Neural crest cell (in vitro differentiated cells): ENCODE measurements at places on chromosomes 7 and 10.

DNA sequence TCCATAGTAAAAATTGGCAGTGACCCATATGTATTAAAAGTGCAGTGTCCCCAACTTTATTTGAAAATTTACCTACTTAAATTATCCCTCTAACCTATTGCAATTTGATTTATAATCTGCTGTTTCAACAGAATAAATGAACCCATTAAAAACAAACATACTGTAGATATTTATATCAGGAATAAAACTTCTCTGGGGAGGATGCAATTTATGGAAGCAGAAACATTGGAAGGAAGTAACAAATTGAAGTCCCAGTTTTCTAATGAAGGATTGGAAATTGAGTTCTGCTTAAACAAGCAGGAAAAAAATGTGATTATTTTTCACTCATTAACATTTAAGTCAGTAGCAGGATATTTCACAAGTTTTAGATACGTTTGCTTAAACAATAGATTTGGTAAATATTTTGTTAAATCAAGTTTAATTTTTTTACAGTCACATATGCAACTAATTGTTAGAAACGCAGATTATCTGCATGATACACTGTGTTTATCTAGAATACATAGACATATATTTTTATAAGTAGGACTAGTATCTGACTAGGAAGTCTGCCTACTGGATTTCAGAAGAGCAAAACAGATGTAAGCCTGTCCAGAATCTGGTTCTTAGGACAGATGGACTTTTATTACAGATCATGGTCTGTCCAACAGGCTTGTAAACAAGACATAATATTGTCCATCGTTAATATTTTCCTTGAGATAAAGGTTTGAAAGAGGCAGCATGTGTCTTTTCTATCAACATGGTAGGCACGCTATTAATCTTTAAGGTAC is 5.3 kb downstream of the AGMO start:
- DNase-seq: no peak
- no peak overlapping the region for H3K27ac ChIP-seq
- H3K27me3 ChIP-seq: no peaks in the 10 kb centered on the region
- peaks cover 7% of the 10 kb centered on the region for H3K4me1 ChIP-seq
- H3K36me3 ChIP-seq: no peaks in the 10 kb centered on the region
- no peak overlapping the region for H3K4me3 ChIP-seq

DNA sequence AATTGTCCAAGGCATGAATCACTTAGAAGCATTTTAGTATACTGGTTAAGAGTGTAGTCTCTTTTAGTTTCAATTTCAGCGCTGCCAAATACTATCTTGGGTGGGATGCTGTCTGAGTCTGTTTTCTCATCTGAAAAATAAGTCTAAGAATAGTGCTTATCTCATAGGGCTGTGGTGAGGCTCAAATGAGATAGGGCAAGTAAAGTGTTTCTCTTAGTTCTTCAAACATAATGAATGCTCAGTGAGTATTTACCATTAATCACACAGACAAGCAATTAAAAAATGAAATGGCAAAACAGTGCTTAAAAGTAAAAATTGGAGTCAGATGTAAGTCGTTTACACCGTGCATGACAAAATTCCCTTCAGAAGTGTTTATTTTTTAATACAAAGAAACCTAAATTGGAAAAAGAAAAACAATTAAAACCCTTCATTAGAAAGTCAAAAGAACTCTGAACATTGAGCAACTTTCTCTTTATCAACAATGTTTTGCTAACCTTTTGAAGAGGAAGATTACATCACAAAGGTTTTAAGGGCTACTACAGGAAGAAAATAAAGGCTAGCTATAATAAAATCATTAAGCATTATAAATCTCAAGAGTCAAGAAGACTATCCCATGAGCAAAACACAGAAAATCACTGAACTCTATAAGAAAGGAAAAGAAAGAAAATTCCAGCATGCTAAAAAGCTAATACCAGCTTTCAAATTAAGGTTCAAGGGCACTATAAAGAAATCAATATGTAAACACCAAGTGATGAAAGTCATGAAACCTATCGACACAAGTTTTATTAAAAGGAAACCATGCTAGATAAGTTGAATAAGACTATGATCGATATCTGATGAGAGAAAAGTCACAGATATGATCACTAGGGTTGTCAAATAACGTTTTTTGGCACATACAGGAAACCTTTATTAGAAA is 45.6 kb upstream of the C1GALT1 start:
- H3K4me3 ChIP-seq: no peak overlapping the region
- no peaks in the 10 kb centered on the region for H3K36me3 ChIP-seq
- H3K27me3 ChIP-seq: peaks cover 4% of the 10 kb centered on the region
- H3K27ac ChIP-seq: no peak overlapping the region
- DNase-seq: no peak

- H3K27me3 ChIP-seq: peaks cover 30% of the 10 kb centered on the region
- no peaks in the 10 kb centered on the region for H3K4me1 ChIP-seq
- no peak overlapping the region for H3K4me3 ChIP-seq
- peaks cover 5% of the 10 kb centered on the region for H3K36me3 ChIP-seq
Measured at GRCh38 chr10:92678206-92678605, 11.5 kb upstream of the HHEX start.

DNA sequence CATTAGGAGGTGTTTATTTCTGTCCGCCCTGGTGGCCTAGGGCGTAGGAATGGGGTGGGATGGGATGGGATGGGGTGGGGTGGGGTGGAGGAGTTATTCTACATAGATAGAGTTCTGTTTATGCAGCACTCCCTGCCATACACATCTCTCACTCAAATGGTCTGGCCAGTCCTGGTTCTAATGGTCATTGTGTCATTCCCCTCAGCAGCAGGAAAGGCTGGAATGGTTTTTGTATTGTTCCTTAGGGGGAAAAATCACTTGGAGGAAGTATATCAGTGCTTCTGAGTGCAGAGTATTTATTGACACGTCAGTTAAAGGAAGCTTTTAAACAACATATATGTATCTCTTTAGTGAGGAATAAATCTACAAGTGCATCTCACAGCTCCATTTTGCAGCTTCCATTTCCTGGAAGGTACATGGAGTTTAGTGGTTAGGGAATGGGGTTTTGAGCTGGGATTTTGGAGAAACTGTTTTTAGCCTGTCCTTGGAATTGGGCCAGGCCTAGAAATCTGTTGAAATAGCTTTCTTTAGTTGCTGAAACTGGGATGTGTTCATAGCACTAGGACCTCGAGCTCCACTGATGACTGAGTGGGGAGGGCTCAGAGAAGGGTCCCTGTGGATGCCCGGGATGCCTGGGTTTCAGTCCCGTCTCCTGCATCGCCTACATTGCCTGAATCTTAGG is 8.3 kb downstream of the TSPAN14 start:
- no peak for DNase-seq
- peak overlapping the region; percentile 70 for H3K4me3 ChIP-seq
- no peaks in the 10 kb centered on the region for H3K27me3 ChIP-seq
- H3K36me3 ChIP-seq: no peaks in the 10 kb centered on the region
- peak overlapping the region; percentile 95 for H3K27ac ChIP-seq

- H3K4me1 ChIP-seq: no peaks in the 10 kb centered on the region
- H3K36me3 ChIP-seq: no peaks in the 10 kb centered on the region
- no peak overlapping the region for H3K27ac ChIP-seq
- H3K4me3 ChIP-seq: no peak overlapping the region
- DNase-seq: no peak
- H3K27me3 ChIP-seq: no peaks in the 10 kb centered on the region
Measured at GRCh38 chr7:112579388-112579787, 98.6 kb downstream of the LSMEM1 start.

DNA sequence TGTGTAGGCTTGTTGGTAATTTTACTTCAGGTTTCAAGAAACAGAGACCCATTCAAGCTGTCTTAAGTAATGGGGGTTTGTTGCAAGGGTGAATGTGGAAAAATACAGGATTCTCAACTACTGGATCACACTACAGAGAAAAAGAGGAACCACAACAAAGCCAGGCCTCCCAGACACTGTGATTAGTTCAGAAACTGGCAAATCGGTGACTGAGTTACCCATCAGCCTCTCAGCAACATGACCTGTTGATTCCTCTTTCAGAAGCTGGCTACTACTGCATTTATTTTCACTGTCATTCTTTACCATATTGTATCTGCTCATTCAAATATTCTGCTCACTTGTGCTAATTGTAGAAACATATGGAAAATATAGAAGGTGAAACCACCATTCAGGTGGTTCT is 16.0 kb downstream of the CCDC71L start:
- no peaks in the 10 kb centered on the region for H3K36me3 ChIP-seq
- no peak for DNase-seq
- no peaks in the 10 kb centered on the region for H3K4me1 ChIP-seq

DNA sequence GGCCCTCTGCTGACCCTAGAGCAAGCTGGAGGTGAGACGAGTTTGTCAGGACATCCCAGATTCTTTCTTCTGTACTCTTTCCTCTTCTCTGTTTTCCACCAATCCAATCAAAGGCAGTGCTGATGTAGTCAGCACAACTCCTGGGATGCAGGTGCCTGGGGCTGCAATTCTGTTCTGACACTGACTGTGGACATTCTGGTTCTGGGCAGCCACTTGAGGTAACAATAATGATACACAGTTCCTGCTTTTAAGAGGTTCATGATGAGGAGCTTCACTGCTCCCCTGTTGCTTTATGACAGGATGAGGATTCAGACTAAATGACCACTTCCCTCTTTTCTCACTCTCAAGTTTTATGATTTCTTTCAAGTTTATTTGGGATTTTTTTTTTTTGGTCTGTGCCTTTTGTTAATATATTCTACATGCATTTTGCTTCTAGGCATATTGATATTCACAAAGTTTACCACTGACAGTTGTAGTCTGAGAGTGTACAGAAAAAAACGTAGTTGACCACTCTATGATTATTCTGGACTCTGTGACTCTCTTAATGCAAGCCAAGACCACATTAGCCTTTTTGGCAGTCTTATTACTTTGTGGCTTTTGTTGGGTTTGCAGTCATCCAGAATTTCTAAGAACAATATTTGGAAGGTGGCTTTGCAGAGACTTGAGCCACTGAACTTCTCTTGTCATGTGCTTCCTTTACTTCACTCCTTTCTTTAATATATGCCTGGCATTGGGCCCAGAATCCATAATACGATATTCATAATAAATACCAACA is 247.6 kb downstream of the AUTS2 start:
- no peak overlapping the region for H3K4me3 ChIP-seq
- H3K36me3 ChIP-seq: no peaks in the 10 kb centered on the region
- no peaks in the 10 kb centered on the region for H3K27me3 ChIP-seq
- no peak overlapping the region for H3K27ac ChIP-seq
- no peak for DNase-seq

DNA sequence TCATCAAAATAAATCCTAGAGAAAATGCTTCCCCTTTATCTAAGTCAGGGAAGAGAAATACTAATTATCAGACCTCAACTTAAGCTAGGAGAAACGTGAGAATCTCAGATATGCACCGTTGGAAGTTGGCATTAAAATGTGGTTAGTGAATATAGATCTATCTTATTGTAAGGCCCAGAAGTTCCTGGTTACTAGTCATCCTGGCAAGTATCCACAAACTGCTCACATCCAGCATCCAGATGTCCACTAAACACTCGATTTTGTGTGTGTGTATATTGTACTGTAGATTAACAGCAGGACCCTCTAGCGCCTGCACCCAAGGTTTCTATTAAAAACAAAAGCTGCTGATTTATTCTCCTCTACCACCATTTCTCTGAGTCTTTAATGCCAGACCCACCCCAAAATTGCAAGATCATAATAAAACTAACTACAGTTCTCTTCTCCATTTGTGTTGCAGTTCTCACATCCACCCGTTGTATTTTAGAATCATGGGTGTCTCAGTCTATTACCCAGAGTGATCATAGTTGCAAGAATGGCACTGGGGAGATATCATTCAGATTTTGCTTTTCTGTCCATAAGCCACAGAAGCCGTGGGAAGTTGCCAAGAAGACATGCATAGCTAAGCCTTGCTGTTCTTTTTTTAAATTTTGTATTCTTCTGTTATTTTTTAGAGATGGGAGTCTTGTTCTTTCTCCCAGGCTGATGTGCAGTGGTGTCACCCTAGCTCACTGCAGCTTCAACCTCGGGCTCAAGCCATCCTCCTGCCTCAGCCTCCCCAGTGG is 165.4 kb downstream of the KIAA1217 start:
- no peaks in the 10 kb centered on the region for H3K4me1 ChIP-seq
- no peak for DNase-seq
- H3K27ac ChIP-seq: peak overlapping the region; percentile 3
- no peak overlapping the region for H3K4me3 ChIP-seq
- peaks cover 8% of the 10 kb centered on the region for H3K36me3 ChIP-seq

DNA sequence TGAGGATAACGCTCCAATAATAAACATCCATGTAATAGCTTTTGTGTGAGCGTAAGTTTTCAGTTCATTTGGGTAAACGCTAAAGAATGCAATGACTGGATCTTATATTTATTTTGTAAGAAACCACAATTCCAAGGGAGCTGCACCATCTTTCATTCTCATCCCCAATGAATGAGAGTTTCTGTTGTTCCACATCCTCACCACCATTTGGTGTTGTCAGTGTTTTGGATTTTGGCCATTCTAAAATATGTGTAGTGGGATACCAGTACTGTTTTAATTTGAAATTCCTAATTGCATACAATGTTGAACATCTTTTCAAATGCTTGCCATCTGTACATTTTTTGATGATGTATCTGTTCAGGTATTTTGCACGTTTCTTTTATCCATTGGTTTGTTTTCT is 50.9 kb upstream of the SEMA3D start:
- H3K27ac ChIP-seq: no peak overlapping the region
- H3K36me3 ChIP-seq: no peaks in the 10 kb centered on the region
- H3K4me1 ChIP-seq: no peaks in the 10 kb centered on the region
- H3K4me3 ChIP-seq: no peak overlapping the region

DNA sequence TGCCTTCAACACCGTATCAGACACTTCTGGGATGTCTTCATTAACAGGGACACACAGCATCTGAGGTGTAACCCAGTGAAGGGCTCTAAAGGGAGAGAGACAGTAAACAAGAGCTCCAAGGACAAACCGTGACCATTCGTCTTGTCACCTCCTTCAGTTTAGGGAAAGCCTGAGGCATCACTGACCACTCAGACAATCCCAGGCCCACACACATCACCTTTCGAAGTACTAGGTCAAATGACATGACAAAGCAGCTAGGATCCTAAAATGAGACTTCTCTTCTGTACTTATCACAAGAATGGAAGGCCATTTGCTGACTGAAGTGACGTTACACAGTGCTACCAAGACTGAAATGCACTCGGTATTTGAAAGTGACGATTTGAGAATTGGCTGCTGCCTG is 200.7 kb upstream of the KCTD7 start:
- H3K27me3 ChIP-seq: no peaks in the 10 kb centered on the region
- no peak overlapping the region for H3K4me3 ChIP-seq
- DNase-seq: no peak
- peaks cover 3% of the 10 kb centered on the region for H3K4me1 ChIP-seq
- H3K36me3 ChIP-seq: peaks cover 9% of the 10 kb centered on the region

DNA sequence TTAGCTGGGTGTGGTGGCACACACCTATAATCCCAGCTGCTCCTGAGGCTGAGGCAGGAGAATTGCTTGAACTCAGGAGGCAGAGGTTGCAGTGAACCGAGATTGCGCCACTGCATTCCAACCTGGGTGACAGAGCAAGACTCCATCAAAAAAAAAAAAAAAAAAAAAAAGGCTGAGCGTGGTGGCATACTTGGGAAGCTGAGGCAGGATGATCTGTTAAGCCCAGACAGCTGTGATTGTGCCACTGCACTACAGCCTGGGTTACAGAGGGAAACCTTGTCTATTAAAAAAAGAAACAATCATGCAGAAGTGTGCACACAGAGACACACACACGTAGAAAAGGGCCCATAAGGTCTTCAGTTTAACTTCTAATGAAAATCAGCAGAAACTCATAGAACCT is 150.6 kb downstream of the TPST1 start:
- no peak overlapping the region for H3K27ac ChIP-seq
- DNase-seq: no peak
- H3K4me3 ChIP-seq: no peak overlapping the region
- H3K36me3 ChIP-seq: no peaks in the 10 kb centered on the region

GRCh38 chr7:40057292-40057691 is 77.1 kb downstream of the MPLKIP start:
- H3K4me1 ChIP-seq: peaks cover 9% of the 10 kb centered on the region
- no peak for DNase-seq
- no peak overlapping the region for H3K4me3 ChIP-seq
